ENCODE measurements at places on chromosomes 16 and 17. TPM values are rescaled to one million over a fixed set of nuclear protein-coding genes. Genes with fewer than 3 reads are reported as not detected.

DNA sequence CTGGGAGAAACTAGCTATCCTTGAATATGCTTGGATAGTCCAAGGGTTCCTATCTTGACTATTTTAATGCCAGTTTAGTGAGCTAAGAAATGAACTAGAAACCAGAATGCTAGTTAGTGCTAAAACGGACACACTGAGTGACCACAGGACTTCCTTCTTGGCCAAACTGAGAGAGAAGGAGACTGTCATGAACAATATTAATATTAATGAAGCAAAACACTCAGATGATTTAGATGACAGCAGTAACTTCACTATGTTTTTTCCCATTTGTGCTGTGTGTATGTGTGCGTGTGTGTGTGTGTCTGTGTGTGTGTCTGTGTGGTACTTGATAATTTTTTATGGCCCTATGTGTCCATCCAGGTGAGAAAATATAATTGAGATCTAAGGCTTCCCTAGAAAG, 2.2 kb upstream of the ATXN1L start:
- no peak overlapping the region for H3K27ac ChIP-seq
- no peaks in the 10 kb centered on the region for H3K27me3 ChIP-seq
- H3K36me3 ChIP-seq = peaks cover 9% of the 10 kb centered on the region
- no peak overlapping the region for H3K4me3 ChIP-seq

DNA sequence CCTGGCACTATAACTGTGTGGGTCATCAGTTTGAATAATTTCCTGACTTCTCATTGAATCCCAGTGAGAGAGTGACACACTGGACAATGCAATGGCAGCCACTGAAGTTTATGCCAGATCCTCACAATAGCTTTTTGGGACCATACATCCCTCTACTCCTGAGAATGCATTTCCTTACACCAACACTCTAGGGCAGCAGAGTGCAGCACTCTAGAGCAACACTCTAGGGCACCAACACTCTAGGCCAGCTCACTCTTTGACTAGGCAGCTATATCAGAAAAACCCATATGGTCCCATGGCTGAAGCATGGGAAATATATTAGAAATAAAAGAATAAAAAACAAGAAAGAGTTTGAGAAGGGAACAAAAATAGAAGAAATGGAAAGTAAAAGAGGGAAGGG, 309.2 kb downstream of the MAP2K6 start:
- peaks cover 5% of the 10 kb centered on the region for H3K27me3 ChIP-seq
- no peak overlapping the region for H3K27ac ChIP-seq
- no peaks in the 10 kb centered on the region for H3K36me3 ChIP-seq
- DNase-seq = no peak
- no peaks in the 10 kb centered on the region for H3K4me1 ChIP-seq
- H3K4me3 ChIP-seq = no peak overlapping the region

DNA sequence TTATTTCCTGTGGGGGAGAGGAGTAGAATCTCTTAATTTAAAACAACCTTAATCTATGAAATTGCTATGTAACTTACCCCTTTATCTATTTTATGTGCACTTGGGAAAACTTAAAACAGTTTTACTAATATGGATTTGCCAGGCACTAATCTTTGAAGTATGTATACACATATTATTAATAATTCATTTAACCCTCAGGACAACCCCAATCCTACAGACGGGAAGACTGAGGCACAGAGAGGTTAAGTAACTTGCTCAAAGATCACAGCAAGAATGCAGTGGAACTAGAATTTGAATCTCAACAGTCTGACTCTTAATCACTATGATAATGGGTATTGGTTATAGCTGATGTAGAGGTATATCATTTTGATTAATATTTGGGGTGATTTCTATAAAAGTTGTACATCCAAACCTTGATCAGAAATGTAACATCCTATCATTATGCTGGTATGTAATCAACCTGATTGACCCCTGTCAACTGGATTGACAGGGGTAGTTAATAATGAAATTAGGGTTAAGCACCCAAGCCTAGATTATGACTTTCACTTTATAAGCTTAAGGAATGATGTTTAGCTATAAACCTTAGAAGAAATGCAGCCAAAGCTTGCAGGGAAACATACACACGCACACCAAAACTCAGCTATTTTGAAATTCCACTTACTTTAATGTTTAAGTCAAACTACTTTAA, 1.6 kb downstream of the MYO1D start:
- H3K36me3 ChIP-seq = peaks cover 3% of the 10 kb centered on the region
- peaks cover 13% of the 10 kb centered on the region for H3K27me3 ChIP-seq
- H3K4me1 ChIP-seq = peaks cover 22% of the 10 kb centered on the region
- peak overlapping the region; percentile 95 for H3K4me3 ChIP-seq
- no peak for DNase-seq

Gene CORO6
- total RNA-seq = 3.1 TPM

Gene KCNG4
- not detected for total RNA-seq

DNA sequence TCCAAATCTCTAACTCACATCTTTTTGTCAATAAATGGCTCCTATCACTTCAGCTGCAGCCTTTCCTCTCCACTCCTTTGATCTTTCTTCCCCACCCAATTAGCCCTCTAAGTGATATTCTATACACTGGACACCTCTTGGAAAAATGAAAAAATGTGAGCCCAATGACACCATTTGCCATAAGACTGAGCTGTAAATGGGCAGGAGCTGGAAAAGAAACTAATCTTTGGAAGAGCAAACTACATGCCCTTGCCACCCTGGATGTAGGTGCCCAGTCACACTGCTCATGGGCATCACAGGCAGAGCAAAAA, 80.0 kb downstream of the SMG6 start:
- no peaks in the 10 kb centered on the region for H3K27me3 ChIP-seq
- H3K36me3 ChIP-seq = peaks cover 48% of the 10 kb centered on the region
- H3K27ac ChIP-seq = peak overlapping the region; percentile 61
- peaks cover 40% of the 10 kb centered on the region for H3K4me1 ChIP-seq

Data from activated T-helper 2 cell treated with anti-CD3 and anti-CD28 coated beads, Interferon-gamma antibody, Interleukin-2, Interleukin-4, amounts not matched to agents 10 μg/mL and 5 μg/mL and 100 μg/mL, durations not matched to agents 14 hours and 24 hours and 36 hours (primary cell).